ENCODE measurements at places on chromosomes 12 and 14.

GRCh38 chr12:52346593-52346992 lies 20.7 kb downstream of the KRT85 start:
- no peak for DNase-seq

- DNase-seq = no peak
Measured at GRCh38 chr12:74317078-74317601, 220.5 kb upstream of the ATXN7L3B start.

GRCh38 chr12:20024194-20024593 lies 344.1 kb upstream of the PDE3A start:
- no peak for DNase-seq

DNA sequence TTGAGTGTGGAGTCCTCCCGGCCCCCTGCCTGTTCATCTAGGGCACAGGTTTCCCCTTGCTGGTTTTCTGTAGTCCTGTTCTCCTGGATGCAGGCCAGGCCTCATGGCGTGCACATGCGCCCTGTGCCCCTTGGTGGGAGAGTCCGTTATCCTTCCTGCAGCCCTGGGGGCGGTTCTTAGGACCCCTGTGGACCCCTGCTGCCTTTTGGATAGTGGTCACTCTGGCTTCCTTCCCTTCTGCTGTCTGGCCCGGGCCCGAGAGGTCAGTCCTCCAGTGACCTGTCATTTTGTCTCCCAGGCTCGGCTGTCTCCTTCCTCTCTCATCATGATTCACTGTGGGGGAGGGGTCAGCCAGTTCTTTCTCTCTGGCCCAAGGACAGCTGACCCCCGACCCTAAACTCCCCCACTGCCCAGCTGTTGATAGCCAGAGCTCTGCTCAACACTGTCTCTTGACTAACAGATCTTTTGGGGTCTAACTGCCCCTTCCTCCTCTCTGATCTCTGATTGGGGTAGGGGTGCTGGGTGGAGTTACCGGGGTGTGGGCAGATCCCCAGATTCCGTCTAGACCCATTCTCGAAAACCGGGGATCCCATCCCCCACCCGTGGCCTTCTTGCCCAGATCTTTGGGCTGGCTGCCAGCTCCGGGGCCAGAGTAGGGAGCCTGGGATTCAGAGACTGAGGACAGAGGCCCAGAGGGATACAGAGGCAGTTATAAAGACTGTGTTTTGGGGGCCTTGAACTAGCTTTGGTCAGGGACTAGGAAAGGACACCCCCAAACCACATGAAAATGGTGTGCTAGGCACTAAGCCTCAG lies 7.0 kb downstream of the CCND2 start:
- DNase-seq = no peak

DNA sequence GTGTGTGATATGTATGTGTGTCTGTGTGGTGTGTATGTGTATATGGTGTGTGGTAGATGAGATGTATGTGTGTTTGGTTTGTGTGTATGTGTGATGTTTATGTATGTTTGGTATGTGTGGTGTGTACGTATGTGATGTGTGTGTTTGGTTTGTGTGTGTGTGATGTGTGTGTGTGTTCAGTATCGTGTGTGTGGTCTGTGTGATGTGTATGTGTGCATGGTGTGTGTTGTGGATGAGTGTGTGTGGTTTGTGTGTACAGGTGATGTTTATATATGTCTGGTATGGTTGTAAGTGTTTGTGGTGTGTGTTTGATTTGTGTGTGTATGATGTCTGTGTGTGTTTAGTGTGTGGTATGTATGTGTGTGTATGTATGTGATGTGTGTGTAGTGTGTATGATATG lies 199.4 kb downstream of the SUDS3 start:
- no peak for DNase-seq

DNA sequence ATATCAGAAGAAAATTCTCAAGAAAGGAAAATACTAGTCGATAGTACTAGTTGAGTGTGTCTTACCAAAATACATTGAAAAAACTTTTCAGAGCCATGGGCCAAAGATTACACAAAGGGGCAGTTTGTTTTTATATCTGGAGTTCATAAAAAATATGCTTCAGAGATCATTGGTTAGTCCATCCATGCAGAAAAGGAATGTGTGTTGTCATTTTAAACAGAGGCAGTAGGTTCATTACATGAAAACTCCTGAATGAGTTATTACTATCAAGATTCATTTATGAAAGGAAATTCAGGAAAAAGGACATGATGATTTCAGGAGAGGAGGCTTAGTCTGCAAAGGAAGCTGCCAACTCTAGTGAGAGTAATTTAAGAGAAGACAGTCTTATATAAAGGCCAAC lies 354.8 kb downstream of the AEBP2 start:
- DNase-seq = no peak

- no peak for DNase-seq
Measured at GRCh38 chr12:90940872-90941499, 14.0 kb downstream of the CCER1 start.

GRCh38 chr12:47808050-47808449 lies 11.7 kb downstream of the HDAC7 start:
- peak; percentile 67 for DNase-seq

DNA sequence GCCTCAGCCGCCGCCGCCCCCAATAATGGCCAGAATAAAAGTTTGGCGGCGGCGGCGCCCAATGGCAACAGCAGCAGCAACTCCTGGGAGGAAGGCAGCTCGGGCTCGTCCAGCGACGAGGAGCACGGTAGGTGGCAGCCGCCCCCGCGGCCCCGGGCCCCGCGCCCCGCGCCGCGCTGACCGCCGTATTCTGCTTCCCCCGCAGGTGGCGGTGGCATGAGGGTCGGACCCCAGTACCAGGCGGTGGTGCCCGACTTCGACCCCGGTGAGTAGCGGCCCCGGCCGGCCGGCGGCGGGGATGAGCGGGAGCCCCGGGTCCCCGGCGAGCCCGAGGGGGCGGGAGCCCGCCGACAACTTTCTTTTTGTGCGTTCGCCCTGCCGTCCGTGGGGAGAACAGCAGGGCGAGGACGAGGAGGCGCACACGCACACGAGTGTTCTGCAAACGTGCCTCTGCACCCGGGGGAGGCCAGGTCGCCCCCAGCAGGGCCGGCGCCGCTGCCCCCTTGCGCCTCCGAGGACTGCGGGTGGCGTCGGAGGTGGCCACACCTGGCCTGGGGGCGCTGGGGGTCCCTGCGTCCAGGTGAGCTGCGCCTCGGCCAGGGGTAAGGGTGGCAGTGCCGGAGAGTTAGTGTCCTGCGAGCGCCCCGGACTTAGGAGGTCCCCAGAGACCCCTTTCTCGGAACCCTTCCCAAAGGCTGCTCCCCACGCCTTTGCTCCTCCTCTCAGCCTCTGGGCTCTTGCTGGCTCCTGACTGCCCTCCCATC lies 794 bp downstream of the RCOR1 start:
- DNase-seq = peak; percentile 41

- DNase-seq = no peak
Measured at GRCh38 chr14:40240245-40240859, 808.1 kb upstream of the FBXO33 start.

DNA sequence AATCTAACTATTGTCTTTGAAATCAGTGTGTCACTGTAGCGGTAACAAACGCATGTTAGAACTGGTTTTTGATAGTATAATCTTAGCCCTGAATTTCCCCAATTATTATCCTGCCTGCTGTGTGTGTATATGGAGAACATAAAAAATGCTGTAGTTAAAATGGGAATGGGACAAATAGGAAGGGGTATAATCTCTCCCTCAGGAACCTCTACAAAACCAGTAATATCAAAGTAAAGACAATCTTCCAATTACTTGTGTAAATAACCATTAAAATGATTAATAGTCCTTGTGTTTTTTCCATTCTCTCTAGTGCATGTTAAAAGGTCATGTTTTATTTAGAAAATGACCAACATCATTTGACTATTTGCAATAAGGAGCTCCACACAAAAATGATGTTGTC lies 200.1 kb upstream of the TMTC1 start:
- no peak for DNase-seq

DNA sequence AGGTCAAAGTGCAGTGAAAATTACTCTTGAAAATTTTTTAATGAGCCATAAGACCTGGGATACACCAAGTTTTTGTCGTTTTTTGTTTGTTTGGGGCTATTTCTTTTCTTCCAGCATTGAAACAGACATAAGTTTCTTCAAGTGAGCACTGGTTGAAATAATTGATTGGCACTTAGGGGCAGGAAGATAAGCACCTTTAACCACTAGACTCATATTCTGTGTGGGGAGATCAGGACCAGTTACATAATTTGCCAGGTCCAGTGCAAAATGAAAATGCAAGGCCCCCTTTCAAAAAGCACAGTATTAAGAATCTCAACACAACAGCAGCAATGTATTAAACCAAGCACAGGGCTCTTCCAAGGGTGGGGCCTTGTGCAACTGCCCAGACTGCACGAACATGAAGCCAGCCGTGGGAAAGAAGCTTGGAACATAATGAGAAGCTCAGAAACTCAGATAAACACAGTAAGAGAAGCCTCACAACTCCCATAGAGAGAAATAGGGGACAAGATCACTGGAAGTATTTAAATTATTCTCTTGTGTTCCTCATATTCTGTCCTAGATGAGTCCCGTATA lies 3.2 kb upstream of the TCP11L2 start:
- DNase-seq = no peak

- DNase-seq = no peak
Measured at GRCh38 chr14:45868863-45869262, 615.9 kb upstream of the MIS18BP1 start.

- no peak for DNase-seq
Measured at GRCh38 chr12:52171950-52172512, 19.8 kb downstream of the KRT80 start.

GRCh38 chr14:49464885-49465284 lies 121.3 kb downstream of the RPS29 start:
- no peak for DNase-seq

GRCh38 chr14:89607453-89607852 lies 190.4 kb upstream of the FOXN3 start:
- no peak for DNase-seq

DNA sequence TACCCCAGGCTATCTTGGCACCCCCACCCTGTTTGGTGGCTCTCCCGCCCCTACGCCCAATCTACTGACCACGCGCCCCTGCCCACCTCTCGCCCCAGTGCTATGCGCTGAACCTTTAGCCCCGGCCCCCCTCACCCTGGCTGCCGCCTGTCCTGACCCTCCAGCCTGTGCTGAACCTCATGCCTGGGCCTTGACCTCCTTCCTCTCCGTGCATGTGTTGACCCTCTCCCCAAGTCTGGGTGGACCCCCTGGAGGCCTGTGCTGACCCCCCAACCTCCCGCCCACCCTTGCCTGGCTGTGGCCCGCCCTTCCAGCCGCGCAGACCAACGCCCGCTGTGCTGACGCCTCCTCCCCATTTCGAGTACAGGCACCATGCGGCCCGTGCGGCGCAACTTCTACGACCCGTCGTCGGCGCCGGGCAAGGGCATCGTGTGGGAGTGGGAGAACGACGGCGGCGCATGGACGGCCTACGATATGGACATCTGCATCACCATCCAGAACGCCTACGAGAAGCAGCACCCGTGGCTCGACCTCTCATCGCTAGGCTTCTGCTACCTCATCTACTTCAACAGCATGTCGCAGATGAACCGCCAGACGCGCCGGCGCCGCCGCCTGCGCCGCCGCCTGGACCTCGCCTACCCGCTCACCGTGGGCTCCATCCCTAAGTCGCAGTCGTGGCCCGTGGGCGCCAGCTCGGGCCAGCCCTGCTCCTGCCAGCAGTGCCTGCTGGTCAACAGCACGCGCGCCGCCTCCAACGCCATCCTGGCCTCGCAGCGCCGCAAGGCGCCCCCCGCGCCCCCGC lies 20.7 kb downstream of the DTX1 start:
- no peak for DNase-seq

GRCh38 chr14:100604709-100605108 lies 17.5 kb upstream of the BEGAIN start:
- DNase-seq = no peak

- no peak for DNase-seq
Measured at GRCh38 chr12:99479149-99479548, 168.4 kb upstream of the GARIN6 start.

DNA sequence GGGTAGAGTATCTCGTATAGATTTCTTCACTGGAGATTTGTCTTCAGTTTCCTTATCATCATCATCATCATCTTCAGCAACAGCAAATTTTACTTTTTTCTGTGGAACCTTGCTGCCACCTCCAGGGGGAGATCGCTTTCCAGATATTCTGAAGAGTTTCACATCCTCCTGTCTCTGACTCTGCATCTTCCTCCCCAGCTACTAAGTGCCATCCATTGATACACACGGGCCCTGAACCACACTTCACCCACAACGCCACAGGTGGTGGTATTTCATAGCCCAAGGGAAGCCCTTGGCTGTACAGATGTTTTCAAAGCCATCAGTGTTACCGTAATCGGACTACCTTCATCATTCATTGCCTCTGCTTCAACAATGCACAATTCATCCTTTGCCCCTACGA lies 82.2 kb downstream of the PPP2R5C start:
- peak; percentile 58 for DNase-seq

DNA sequence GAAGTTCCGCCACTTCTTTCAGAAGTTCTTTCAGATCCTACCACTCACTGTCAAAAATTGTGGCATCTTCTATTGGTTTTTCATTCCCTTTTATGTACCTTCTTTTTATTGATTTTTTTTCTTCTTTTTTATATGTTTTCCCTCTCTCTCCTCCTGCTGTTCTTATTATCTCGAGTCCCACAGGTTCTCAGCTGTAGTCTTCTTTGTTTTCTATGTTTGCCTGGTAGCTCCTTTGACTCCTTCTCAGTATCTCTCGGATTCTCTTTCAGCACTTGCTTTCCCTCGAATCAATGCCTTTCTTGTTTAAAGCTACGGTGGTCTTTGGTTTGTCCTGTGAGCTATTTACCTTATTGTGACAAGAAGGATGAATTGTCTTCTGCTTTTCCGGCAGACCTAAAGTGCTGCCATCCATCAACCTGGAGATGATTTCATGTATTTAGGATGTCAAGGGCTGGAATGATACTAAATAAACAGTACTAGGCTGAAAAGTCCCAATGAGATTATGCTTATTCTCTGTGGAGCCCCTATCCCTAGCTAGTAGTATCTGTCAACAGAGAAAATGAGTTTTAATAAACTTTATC lies 541.7 kb downstream of the NOVA1 start:
- no peak for DNase-seq

GRCh38 chr14:54562334-54562733 lies 4.6 kb upstream of the SAMD4A start:
- no peak for DNase-seq

DNA sequence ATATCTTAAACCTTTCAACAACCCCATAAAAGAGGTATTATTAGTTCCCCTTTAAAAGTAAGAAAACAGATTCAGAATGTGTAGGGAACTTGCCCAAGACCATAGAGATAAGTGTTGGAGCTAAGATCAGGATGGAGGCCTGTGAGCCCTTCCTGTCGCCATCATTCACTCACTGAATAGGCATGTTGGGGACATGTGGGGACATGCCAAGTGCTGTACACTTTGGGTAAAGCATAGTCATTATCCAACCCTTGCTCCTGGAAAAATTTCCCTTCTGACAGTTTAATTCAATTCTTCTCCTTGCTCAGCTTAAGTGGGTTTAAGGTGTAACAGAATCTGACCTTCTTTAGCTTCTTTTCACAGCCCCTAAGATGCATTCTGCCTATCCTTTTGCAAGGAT lies 28.0 kb upstream of the C12orf42 start:
- DNase-seq = no peak

DNA sequence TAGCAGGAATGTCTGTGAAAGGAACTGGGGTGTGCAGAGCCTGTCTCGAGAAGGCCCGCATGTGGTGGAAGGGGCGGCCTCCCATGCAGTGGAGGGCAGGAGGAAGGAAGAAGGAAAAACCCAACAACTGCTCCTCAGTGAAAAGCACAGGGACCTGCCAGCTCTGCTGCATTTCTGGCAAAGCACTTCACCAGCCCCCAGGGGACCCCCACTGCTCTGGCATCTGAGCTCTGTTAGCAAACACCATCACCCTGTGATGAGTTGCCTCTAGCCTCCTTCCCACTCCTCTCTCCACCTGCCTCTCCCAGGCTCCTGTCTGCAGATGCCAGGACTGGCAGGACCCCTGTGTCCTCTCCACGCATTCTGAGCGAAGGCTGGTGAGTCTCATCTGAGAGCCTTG lies 69.0 kb upstream of the DDX11 start:
- DNase-seq = no peak
